ENCODE measurements at places on chromosomes 6 and 20. TPM values are rescaled to one million over a fixed set of nuclear protein-coding genes. Genes with fewer than 3 reads are reported as not detected.

The CPXM1 gene
- 6.8 TPM for total RNA-seq

The NKX2-2 gene
- total RNA-seq = not detected

The UBR2 gene
- total RNA-seq = 33.3 TPM

DNA sequence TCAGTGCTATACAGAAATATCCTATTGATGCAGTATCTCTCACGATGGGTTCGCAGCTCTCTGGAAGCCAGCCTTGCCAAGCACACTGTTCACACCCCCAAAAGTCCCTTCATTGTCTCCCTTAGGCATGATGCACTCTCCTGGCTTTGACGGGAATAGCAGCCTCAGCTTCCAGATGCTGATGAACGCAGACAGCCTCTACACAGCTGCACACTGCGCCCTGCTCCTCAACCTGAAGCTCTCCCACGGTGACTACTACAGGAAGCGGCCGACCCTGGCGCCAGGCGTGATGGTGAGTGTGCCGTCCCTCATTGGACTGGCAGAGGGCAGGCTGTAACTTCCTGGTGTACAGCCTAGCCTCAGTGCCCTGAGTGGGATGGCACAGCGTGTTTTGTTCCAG is 60.0 kb upstream of the PBOV1 start:
- no peak for DNase-seq

DNA sequence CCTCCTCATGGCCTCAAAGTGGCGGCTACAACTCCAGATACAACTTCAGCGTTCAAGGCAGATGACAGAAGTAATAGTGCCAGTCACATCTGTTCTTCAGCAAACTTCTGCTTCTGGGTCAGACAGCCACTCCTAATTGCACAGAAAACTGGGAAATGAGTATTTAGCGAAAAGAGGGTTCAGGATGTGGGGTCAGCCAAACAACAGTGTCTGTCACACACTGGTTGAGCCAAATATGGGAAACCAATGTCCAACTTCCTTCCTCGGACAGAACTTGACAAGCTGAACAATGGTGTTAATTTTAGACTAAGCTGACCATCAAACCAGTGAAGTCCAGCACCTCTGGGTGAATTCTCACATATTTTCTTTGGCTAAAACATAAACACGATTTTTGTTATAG is 22.1 kb downstream of the NUDT3 start:
- DNase-seq = peak; percentile 24

- DNase-seq = no peak
These were observed 300.1 kb upstream of the SASH1 start for GRCh38 chr6:148042536-148042935.

DNA sequence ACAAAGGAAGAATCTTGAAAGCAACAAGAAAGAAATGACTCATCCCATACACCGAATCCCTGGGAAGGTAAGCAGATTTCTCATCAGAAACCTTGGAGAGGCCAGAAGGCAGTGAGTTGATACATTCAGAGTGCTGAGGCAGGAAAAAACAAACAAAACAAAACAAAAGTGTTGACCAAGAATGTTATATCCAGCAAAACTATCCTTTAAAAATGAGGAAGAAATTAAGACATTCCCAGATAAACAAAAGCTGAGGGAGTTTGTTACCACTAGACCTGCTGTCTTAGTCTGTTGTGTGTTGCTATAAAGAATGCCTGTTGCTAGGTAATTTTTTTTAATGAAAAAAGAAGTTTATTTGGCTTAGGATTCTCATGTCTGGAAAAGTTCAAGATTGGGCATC is 33.7 kb upstream of the PPP1R3G start:
- no peak for DNase-seq

GRCh38 chr6:51704932-51705540 is 382.4 kb downstream of the PKHD1 start:
- no peak for DNase-seq

DNA sequence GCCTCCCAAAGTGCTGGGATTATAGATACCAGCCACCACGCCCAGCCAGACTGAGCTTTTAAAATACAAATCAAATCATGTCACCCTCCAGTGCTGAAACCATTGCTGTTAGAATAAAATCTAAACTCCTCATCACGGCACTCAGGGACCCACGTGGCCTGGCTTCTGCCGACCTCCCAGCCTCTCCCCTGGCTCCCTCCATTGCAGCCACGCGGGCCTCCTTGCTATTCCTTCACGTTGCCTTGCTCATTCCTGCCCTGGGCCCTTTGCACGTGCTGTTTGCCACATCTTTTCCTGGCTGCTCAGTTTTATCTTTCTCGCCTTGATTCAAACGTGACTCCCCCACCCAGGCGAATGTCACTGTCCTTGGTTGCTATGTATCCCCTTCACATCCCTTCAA is 244.6 kb downstream of the PREX1 start:
- DNase-seq = no peak

Data from mucosa of gallbladder (tissue), 1 donor.